Activated CD4-positive, CD25-positive, alpha-beta regulatory T cell treated with anti-CD3 and anti-CD28 coated beads, Interleukin-2, amount 50 U/mL, for 24 hours (primary cell): ENCODE measurements at places on chromosomes 2 and 18.

GRCh38 chr2:239348563-239349452 lies 52.0 kb downstream of the HDAC4 start:
- no peak for ATAC-seq

DNA sequence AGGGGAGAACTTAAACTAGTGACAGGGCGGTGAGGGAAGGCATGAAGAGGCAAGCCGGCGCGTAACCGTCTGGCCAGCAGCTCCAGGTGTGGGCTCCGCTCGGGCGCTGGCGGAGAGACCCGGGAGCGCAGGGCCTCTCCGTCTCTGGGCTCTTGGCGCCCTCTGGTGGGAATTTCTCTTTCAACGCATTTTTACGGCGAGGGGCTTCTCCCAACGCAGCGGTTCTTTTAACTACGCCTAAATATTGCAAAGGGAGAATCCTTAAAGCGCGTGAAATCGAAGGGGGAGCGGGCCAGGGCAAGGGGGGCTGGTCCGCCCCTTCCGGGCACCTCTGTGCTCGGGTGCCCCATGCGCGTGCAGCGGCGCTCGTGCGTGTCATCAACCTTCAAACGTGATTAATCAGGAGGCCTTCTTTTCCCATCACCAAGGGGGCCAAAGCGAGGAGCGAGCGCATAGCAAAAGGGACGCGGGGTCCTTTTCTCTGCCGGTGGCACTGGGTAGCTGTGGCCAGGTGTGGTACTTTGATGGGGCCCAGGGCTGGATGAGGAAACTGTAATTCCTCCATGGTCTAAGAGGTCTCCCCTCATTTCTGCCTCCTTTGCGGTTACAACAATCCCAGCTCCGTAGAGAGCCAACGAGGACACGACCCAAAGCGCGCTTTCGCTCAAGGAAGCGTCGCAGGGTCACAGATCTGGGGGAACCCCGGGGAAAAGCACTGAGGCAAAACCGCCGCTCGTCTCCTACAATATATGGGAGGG lies 762 bp upstream of the GAD1 start:
- peak; percentile 61 for ATAC-seq

DNA sequence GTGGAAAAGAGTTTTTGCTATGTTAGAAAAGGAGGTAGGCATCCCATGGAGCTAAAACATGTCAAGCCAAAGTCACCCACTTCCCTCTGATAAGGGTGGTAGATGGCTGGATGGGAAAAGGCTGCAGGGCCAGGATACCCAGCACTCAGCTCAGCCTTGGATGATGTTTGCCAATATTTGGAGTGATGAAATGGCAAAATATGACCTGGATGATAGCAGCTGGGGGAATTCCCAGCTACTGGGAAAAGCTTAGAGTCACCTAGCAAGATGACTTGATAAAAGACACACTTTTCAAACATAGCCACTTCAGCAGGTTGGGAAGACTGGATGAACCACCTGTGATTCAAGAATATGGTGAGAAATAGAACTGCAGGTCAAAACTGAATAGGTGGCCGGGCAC lies 10.1 kb downstream of the RFX8 start:
- no peak for ATAC-seq

DNA sequence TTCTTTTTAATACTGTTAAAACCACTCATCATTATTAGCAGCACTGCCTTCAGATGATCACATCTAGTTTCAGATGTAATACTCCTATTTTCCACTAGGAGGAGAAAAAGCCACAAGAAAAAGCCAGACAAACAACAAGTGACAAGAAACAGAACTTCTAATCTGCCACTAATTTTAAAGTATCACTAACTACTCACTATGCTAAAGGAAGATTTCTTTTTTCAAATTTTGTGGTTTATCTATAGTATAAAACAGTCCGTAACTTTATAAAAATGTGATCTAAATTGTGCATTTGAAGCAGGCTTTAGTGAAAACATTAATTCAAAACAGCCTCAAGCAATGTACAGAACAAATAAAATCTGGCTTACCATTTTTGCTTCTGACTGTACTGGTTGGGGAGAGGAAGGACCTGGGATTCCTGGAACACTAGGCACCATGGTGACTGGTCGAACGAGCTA lies 56.8 kb downstream of the ATF2 start:
- peak; percentile 63 for ATAC-seq

DNA sequence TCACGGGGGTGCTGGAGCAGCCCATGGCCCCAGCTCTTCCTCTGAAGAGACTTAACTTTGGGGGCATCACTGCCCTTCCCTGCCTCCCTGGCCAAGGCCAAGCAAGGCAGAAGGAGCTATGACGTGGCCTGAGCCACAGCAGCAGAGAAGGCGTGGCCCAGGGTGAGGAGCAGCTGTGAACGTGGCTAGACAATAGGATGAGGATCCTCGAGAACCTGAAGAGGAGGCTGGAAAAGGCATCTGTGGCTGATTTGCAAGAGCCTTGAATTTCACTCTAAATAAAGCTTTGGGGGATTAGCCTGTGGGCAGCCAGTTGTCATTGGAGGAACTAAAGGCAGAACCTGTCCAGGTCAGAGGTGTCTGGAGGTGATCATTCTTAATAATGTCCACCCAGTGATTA lies 652.9 kb upstream of the ID2 start:
- ATAC-seq, result no peak

GRCh38 chr18:62033207-62033606 lies 140.4 kb upstream of the RNF152 start:
- ATAC-seq, result peak; percentile 32

DNA sequence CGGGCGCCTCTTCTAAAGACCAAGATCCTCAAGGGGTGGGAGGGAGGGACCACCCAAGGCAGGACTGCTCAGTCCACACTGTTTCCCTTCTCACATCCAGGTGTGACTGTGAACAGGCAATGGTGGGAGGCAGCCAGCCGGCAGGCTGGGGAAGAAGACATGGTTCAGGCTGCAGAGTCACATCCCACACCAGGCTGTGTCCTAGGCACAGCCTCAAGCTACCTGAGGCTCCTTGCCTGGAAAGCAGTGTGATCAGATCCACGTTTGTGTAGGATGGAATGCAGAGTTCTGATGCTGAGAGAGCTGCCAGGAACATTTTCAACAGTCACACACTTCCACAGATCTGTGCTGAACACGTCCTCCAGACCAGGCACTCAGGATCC lies 16.4 kb downstream of the SLC66A2 start:
- ATAC-seq, result no peak
